Activated CD8-positive, alpha-beta T cell treated with anti-CD3 and anti-CD28 coated beads, Interleukin-2, amount 10 ng/mL, durations not matched to agents 7 days and 5 days (primary cell): ENCODE measurements at places on chromosomes 13 and 19. TPM values are rescaled to one million over a fixed set of nuclear protein-coding genes. Genes with fewer than 3 reads are reported as not detected.

DNA sequence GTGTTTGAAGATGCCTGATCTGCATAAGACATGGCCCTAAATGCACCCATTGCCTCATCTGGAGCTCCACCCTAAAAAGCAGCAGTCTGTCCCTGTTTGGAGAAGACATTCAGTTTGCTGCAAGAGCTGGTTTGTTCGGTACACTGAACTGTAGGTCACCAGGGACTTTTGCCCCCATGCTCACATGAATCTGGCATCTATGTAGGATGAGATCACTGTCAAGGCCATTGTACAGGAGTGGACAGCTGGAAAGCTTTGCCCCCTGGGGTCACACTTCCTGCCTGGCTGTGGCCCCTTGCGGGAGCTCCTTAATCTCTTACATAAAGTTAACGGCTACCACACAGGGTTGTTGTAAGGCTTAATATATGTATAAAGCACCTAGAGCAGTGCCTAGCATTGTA lies 73.0 kb downstream of the IPO5 start:
- no peak for DNase-seq
- no peaks in the 10 kb centered on the region for H3K27me3 ChIP-seq
- H3K4me3 ChIP-seq: no peak overlapping the region
- peaks cover 21% of the 10 kb centered on the region for H3K36me3 ChIP-seq
- H3K4me1 ChIP-seq: no peaks in the 10 kb centered on the region

DNA sequence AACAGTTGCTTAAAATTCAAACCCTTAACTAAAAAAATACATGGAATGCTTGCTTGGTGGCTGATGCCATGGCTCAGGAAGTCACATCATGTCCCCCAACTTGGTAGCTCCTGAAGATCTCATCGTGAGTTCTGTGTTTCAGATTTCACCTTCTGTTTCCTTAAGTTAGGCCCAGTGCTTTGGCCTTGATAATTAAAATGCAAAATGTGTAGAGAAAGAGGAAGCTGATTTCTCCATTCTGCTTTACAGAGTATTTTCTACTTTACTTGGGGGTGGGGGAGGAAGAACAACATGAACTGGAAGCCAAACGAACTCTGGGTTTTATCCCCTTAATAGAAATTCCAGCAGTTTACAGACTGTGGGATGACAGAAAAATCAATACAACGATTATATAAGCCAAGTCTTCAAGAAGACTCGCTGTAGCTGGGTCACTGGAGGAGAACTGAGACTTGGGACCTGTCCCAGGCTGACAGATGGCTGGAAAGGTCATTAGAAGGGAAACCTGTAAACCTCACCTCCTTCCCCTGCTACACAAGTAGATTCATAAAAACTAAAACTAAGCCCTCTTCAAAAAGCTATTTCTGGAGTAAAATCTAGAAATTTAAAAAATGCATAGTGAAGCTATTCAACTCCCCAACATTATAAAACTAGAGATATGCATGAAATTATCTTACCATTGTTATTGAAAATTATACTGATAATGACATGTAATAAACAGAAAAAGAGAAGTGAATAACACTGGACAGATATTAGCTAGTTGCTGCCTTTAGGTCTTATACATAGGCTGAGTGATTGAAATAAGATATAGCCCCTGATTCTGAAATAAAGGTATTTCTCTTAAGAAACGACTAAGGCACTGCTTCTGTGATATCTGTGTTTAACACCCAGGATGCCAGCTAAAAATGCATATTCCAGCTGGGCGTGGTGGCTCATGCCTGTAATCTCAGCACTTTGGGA lies 22.1 kb upstream of the GGACT start:
- H3K36me3 ChIP-seq: peaks cover 56% of the 10 kb centered on the region
- no peaks in the 10 kb centered on the region for H3K27me3 ChIP-seq
- peaks cover 46% of the 10 kb centered on the region for H3K4me1 ChIP-seq
- no peak for DNase-seq
- no peak overlapping the region for H3K4me3 ChIP-seq

DNA sequence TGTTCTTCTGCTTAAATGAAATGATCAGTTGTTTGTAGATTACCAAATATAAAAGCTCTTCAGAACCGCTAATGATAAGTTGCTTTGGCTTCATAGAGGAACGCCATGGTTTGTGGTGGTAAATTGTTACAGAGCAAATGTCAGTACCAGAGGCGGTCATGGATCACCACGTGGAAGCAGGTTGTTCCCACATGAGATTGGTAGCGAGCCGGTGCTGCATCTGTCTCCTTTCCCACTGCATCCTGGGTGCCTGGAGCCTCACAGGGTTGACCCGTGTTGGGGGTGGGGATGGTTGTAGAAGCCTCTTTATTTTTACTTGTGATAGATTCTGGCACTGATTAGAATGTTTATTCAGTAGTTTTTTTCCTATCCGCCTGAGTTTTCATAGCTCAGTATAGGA lies 14.7 kb downstream of the GARRE1 start:
- no peak for DNase-seq
- H3K27me3 ChIP-seq: no peaks in the 10 kb centered on the region
- H3K4me1 ChIP-seq: peaks cover 34% of the 10 kb centered on the region

GRCh38 chr13:108104736-108105135 lies 110.6 kb downstream of the LIG4 start:
- H3K27me3 ChIP-seq: no peaks in the 10 kb centered on the region
- H3K36me3 ChIP-seq: no peaks in the 10 kb centered on the region
- no peak for DNase-seq

- H3K4me3 ChIP-seq: peak overlapping the region; percentile 84
- H3K27me3 ChIP-seq: peaks cover 12% of the 10 kb centered on the region
- no peak for DNase-seq
- peaks cover 58% of the 10 kb centered on the region for H3K4me1 ChIP-seq
Measured at GRCh38 chr19:11379857-11380350, 4.2 kb downstream of the EPOR start.

DNA sequence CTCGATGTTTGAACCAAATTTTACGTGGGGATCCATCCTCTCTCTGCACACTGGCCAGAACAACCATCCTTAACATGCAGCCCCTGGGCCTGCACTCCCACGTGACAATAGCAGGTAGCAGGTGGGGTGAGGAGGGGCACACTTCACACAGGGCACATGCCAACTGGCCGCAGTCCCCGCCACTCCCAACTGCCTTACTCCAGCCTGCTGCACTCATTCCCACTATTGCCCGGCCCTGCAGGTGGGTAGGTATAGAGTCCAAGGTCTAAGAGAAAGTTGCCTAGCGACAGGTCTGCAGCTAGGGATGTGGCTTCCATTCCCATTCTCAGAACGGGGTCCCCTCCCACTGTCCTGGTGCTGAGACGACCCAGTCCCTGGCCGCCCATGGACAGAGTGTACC lies 18.0 kb downstream of the VRK3 start:
- H3K4me3 ChIP-seq: no peak overlapping the region
- peaks cover 29% of the 10 kb centered on the region for H3K4me1 ChIP-seq
- H3K27ac ChIP-seq: no peak overlapping the region
- peaks cover 60% of the 10 kb centered on the region for H3K36me3 ChIP-seq

DNA sequence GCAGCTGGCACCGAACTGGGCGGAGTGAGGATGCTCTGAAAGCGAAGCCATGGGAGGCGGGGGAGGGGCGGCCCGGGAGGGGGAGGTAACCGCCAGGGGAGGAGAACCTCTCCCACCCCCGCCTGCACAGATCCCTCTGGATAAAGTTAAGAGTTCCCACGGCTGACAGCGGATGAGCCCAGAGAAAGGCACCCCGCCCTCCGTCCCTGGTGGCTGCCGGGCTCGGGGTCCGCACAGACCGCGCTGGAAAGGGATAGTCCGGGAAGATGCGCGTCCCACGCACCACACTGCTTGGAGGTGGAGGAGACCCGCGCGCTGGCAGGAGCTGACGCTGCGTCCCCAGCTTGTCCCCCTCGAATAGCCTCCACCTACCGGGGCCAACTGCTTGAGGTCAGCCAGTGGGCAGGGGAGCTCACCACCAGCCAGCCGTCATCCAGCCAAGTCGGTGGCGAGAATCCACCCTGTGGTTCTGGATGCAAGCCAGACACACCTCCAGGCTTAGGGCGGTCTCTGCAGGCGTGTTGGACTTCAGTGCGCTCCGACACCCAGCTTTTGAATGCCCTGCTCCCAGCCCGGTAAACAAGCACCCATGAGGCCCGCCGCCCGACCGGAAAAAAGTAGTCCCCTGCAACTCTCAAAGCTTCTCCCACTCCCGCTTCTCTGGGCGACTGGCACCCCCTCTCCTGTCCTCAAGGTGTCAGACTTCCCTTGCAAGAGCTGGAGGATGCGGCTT lies at the start of gene TRPC4:
TSS of gene TRPC4 (minus strand) at position 17 of the 733 bp plus-strand sequence. CDS start 86,439 bp downstream, outside the sequence.
- H3K36me3 ChIP-seq: no peaks in the 10 kb centered on the region
- DNase-seq: no peak
- H3K4me3 ChIP-seq: no peak within 1 kb of the TSS
- H3K27me3 ChIP-seq: peaks cover 18% of the 10 kb centered on the region

STARD13 gene
- total RNA-seq: not detected

TLE6 gene
- total RNA-seq: 2.7 TPM

GRCh38 chr19:1512671-1513498 lies at the start of gene ADAMTSL5:
TSS of gene ADAMTSL5 (minus strand) at chr19:1513019. CDS start at chr19:1510943, 2,076 bp downstream.
- H3K27me3 ChIP-seq: peaks cover 16% of the 10 kb centered on the region
- peaks cover 15% of the 10 kb centered on the region for H3K4me1 ChIP-seq
- no peak within 1 kb of the TSS for H3K27ac ChIP-seq
- DNase-seq: peak; percentile 78
- peak within 1 kb of the TSS; percentile 66 for H3K4me3 ChIP-seq
- H3K36me3 ChIP-seq: peaks cover under 1% of the 10 kb centered on the region

DNA sequence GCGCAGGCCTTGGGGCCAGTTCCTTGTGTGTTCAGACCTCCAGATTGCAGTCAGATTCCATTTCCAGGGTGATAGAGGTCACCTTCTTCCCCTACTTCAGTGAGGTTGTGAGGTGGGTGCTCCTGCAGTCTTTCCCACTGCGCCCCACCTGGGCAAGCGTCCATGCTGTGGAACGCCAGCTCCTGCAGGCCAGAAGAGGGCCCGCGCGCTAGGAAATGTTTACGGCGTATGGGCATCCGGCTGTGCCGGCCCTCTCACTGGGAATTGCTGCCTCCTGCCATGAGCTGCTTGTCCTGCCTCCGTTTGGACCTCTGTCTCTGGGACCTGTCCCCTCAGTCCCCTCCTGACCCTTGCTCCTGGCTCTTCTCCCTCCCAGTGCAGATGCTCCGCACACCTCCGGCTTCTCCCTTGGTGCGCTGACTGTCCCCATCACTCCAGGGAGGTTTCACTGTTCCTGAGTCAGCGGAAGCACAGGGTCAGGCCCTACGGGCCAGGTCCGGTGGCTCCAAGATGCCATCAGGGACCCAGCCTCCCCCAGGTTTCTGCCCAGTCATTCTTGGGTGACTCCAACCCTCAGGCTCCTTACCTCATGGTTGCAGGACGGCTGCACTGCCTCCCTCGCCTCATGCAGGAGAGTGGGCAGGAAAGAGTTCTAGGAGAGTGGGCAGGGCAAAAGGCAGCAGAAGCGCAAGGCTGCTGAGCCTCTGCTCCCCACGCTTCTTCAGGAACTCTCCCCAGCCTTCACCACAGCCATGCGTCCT lies 56.6 kb downstream of the SMARCA4 start:
- no peak overlapping the region for H3K27ac ChIP-seq
- no peak overlapping the region for H3K4me3 ChIP-seq
- no peak for DNase-seq
- H3K4me1 ChIP-seq: no peaks in the 10 kb centered on the region
- H3K36me3 ChIP-seq: peaks cover 47% of the 10 kb centered on the region

CGB5 gene
- not detected for total RNA-seq

GRCh38 chr19:30056580-30056979 lies 114.5 kb downstream of the URI1 start:
- no peaks in the 10 kb centered on the region for H3K36me3 ChIP-seq
- no peak overlapping the region for H3K27ac ChIP-seq
- DNase-seq: peak; percentile 1

- DNase-seq: no peak
- no peak overlapping the region for H3K4me3 ChIP-seq
- H3K27me3 ChIP-seq: no peaks in the 10 kb centered on the region
- no peak overlapping the region for H3K27ac ChIP-seq
- no peaks in the 10 kb centered on the region for H3K4me1 ChIP-seq
- H3K36me3 ChIP-seq: no peaks in the 10 kb centered on the region
Measured at GRCh38 chr13:106103779-106104178, 431.7 kb downstream of the EFNB2 start.
